ENCODE measurements at places on chromosomes 1 and 21.

DNA sequence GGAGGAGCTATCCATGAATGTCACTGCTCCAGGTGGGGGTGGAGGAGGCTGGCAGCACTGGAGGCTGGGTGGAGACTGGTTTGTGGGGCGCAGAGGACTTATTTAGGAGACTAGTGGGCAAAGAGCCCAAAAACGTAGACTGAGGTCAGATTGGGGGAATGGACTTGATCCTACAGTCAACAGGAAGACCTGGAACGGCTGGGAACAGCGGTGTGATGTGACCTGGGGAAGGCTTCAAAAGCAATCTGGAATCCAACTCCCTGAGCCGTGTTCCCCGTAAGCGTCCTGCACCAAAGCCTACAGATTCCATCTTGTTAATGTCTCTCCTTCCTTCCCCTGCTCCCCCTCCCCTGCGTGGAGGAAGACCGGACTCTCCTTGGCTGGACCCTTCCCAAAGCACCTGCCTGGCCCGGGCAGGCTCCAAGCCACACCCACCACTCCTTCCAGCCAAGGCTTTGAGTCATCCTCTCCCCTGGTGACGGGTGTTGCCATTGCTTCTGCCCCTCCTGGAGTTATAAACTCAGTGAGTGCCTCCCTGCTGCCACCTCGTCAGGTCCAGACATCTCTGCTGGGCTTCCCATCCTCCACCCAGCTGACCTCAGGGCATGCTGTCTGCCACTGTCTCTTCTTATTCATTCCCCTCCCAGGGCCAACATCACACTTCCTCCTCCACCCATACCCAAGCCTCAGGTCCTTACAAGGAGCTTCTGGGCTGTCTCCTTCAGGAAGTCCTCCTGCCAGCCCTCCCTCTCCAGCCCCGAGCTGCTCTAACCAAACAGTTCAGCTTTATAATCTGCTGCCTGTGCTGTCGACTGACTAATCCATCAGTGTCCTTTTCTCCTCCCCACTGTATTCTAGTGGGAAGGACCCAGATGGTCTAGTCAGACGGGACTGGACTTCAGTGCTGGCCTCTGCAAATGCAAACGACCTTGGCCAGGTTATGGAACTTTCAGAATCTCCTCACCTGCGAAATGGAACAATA is 1.6 kb upstream of the CLSTN1 start:
- no peak for DNase-seq

DNA sequence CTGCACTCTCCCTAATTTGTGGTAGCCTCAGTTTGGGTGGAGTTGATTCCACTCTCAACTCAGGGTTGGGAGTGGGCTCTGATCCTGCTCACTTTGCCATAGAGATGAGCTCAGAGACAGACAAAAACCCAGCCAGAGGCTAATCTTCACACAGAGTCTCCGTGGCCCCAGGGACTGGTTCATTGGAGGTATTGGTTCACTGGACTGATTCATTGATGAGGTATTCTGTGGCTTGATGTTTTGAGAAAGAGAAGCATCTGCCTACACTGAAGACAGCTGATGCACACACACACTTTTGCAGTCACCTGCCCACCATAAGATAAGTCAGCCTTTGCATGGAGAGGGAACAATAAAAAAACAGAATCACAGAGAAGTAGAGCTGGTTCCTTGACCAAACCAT is 183.8 kb downstream of the AJAP1 start:
- no peak for DNase-seq

DNA sequence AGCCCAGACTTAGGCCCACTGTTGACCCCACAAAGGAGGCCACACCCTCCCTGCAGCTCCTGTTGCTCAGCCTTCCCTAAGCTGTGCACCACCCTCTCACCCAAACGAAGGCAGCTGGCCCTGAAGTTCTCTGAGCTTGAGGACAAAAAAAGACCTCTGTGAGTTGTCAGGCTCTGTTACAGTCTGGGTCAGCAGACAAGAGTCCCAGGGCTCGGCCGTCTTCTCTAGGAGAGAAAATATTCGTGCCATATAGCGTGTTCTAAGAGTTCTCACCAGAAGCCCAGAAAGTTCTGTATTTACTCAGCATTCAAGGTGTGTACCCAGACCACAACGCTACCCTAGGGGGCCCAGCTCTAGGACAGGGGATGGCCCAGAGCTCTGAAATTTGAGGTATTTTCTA is 25.5 kb upstream of the LYST start:
- DNase-seq, result no peak

GRCh38 chr1:228862542-228863505 is 127.5 kb downstream of the RHOU start:
- no peak for DNase-seq
